ENCODE measurements at places on chromosomes 7 and 10.

DNA sequence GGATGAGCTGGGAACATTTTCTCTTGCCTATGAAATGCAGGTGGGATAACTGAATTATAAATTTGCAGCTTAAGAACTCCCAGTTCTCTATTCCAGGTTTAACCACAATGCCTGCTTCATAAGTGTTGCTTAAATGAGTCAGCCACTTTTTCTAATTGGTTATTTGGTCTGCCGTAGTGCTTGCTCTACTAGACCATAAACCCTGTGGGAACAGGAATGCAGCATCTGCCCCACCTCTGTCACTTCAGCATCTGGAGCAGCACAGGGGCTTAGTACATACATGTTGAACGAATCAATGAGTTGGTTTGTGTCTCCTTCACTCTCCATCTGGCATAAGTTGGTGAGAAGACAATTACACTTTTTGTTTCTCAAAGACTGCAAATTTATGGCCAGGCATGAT, 95.2 kb upstream of the PTER start:
- no peak for DNase-seq

DNA sequence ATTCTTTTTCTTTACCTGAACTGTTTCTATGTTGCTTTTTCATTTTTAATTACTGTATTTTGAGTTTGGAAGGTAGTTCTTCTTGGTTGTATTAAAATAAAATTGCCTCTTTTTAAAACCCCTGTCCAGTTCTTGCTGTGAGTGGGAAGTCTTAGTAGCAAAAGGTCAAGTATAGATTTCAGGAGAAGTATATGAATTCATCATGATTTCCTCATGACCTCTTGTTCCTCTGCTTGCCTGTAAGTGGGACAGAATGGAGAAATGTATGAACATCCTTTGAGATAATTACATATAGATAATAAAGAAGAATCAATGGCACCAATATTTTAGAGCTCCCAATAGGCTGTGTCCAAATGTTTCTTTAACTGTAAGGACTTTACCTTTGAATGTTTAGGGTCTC, 126.2 kb downstream of the LRRC4 start:
- DNase-seq = no peak

DNA sequence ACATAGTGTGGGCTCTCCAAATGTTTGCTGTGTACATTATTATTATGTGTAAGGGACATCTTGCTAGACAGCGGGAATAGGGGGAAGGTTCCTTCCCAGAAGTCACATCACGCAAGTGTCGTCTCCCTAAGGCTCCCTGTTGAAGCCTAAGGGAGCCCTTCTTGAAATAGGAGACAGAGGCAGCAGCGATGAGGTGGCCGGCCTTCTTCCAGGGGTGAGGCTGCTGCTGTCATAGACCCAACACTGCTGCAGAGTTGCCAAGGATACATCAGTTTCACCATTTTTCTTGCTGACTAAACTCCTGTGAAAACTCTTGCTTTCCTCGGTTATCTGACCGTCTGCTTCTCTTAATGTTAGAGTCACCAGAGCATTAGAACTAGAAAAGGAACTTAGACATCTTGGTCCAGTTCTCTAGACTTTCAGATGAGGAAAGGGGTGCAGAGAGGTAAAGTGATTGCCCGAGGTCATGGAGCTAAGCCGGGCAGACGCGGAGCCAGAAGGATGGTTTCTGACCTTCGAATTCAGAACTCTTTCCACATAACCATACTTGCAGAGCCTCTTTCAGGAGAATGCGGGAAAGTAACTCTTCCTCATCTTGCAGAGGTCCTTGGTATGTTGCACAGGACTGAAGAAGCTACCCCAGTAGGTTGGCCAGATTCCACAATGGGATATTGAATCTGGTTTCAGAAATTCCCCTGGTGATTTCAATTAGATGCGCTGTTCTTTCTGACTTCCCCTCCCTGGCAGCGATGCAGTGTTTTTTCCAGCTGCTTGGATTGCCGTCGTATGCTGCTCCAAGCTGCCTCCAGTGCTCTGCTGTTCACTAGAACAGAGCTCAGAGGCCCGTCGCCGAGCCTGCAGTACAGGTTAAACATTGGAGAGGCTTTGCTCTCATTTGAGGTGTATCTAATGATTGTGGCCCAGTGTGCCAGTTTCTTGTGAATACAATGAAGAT, 217.1 kb downstream of the CAMK1D start:
- DNase-seq = no peak

GRCh38 chr7:20030417-20030816, 186.8 kb downstream of the MACC1 start:
- no peak for DNase-seq

GRCh38 chr7:95619921-95620320, 23.6 kb upstream of the PDK4 start:
- DNase-seq = no peak

- no peak for DNase-seq
Observed at GRCh38 chr10:116602648-116603400, 12.1 kb downstream of the PNLIPRP1 start.

- DNase-seq = no peak
Observed at GRCh38 chr10:124626759-124627380, 117.3 kb downstream of the FAM53B start.

DNA sequence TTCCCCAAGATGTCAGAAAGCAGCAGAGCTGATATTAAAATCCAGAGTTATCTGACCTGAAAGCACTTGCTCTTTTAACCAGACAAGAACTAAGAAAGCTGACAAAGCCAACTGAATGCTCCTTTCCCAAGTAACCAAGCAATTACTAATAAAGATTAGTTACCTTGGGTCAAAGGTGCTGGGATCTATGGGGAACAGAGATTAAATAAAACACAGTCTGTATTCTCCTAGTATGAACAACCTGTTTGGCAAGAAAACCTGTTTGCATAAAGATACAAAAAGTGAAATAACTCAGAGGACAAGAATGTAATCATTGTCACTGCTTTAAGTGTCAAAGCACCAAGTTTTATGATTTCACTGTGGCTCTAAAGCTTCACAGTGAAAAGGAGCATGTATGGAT, 35.7 kb downstream of the ITPRID1 start:
- no peak for DNase-seq

DNA sequence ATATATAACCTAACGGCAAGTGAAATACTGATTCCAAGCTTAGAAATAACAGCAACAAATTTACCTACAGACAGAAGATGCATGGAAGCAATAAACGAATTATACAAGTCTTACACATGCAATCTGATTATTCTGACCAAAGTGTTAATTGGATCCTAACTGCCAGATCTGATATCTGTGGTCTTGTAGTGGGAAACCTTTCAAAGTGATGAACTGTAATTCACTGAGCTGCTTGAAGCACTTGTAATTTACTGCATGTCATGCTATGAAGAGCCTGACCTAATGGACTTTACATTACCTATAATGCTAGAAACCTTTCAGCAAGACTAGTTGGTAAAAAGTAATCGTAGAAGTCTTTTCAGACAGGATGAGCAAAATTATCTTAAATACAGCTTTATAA, 205.6 kb downstream of the FOXP2 start:
- DNase-seq = no peak

- no peak for DNase-seq
Observed at GRCh38 chr7:90668992-90669391, 72.9 kb downstream of the CDK14 start.

DNA sequence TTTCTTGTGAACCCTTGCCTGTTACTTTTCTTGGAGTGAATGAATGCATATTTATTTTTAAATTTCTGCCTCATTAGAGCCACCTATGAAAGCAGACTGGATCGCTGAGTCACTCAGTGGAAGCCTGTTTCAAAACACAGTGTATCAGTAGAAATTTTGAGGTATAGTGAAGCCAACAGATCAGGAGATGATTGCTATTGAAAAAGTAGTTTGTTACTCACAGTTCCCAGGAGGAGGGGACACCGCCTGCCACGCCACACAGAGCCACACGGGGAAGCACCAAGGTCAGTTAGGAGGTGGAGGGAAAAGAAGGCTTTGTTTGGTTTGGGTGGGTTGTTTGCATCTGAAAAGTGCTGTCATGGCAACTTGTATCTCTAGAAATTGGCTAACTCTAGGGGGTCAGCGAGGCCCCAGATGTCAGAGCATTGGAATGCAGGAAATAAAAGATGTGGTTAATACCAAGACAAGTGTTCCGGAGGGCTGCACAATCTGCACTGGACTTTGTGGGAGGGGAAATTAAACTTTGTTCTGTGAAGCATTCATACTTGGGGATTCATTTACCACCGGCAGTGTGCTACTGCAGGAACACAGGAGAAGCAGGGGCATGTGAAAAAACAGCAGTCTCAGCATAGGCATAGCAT, 106.4 kb upstream of the SDK1 start:
- DNase-seq = peak; percentile 11

DNA sequence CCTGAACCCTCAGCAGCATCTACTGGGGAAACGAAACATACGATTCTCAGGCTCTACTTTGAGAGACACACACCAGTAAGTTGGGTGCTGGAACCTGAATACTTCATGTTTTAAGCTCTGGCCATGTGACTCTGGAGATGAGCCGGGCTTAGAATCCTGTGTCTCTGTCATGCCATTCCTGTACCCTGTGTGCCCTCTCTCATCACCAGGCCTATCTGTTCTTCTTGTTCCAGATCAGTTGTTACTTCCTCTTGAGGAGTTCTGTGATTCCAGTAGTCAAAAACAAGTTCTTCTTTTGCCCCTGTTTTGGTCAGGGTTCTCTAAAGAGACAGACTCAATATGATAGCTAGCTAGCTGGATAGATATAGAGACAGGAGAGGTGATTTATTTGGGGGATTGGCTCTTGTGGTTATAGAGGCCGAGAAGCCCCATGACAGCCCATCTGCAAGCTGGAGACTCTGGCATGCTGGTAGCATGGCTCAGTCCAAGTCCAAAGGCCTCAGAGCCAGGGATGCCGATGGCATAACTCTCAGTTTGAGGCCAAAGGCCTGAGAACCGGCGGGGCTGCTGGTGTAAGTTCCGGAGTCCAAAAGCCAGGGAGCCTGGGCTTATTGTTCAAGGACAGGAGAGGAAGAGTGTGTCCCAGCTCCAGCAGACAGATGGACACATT, 54.3 kb downstream of the CHN2 start:
- DNase-seq = peak; percentile 32

DNA sequence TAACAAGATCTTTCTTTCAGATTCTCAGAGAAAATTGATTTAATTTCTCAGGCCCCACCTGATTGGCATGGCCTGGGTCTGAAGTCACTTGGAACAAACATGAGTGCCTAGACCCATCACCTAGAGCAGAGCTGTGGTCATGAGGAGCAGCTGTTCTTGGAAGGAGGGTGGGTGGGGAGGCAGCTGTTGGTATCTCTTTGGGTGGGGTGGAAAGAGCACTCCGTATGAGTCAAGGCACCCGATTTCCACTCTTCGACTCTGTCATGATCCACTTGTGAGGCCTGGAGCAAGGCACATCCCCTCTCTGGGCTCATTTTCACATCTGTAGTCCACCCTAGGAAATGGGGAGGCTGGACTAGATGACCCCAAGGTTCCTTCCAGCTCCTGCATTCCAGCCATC, 156.7 kb downstream of the C10orf105 start:
- DNase-seq = no peak

GRCh38 chr7:72243329-72243728, 168.8 kb downstream of the CALN1 start:
- DNase-seq = no peak

DNA sequence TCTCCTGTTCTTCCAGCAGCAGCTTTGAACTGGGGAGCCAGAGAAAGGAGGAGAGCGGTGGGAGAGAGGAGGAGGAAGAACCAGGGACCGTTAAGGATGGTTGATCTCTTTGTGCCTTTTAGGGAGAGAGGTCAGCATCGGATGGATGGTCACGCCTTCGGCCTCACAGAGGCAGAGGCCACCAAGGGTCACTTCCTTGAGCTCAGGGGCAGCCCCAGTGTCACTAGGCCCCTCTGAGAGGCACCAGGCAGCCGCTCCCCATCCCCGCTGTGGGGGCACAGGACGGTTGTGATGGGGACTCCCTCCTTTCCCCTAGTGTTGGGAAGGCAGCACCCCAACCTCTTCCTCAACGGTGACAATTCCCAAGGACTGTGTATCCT, 121.4 kb downstream of the DNAJB6 start:
- DNase-seq = no peak

DNA sequence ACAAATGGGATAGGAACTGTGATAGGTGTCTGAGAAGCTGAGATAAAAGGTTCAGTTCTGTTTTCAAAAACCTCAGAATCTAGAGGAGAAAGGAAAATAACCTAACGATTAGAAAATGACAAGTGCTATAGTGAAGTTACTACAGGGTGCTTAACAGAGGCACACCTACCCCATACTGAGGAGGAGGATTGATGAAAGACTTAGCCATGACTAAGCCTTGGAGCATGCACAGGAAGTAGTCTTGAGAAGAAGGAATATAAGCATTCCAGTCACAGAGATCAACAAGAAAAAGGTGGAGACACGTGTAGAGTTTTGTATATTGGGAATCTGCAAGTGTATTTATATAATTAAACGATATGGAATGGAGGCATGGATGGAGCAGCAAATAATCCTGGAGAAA, 1225.5 kb upstream of the CELF2 start:
- DNase-seq = no peak

GRCh38 chr7:137846827-137847567, at the start of gene DGKI:
Gene DGKI (minus strand): TSS chr7:137846974.
- no peak for DNase-seq

DNA sequence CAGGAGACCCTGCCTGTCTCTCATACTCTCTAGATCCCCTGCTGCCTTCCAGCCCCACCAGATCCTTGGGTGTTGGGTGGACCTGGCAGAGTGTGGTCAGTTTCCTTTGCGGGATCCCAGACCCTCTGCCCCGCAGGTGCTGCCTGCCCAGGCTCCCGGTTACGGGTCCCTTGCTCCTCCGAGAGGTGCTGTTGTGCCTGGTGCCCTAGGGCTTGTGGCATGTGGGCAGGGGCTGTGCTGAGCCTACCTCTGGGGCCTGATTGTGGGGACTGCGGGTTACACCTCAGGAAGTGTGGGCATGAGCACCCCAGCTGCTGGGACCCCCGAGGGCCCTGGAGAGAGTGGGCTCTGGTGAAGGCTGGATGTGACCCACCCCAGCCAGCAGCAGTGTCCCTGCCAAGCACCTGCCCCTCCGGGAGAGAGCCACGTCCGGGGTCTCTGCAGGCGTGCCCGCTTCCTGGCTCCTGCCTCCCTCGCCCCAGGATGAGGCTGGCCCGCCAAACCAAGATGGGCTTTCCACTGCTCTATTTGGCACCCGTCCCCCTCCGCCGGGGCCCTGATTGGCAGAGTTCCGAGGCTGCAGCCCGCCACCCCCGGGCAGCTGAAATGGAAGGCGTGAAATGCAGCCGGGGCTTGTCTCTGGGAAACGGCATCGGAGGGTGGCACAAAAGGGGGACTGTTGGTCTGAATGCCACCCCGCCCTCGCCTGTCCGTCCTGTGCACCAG, 17.0 kb downstream of the CLIP2 start:
- peak; percentile 86 for DNase-seq

GRCh38 chr10:125419831-125420230, 259.5 kb upstream of the CTBP2 start:
- DNase-seq = no peak

DNA sequence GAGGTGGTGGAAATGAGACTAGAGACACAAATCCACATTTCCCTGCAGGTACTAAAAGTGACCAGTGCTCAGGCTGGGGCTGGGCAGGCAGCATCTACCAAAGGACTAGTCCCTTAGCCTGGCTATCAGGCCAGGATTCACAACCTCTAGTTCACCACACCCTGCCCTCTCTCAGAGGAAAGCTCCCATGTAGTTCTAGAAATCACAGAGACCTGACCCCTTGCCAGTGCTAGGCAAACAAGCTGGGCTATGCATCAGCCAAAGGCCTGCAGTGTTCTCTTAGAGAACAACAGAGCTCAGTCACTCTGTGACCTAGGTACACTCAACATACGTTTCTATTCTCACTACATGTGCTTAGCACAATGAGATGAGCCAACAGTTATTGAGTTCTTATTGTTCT, 26.7 kb upstream of the LRRC4 start:
- DNase-seq = no peak

Data from common myeloid progenitor, CD34-positive (primary cell).